Right lung (tissue), 10 donors: ENCODE measurements at places on chromosomes 1 and 21. TPM values are rescaled to one million over a fixed set of nuclear protein-coding genes. Genes with fewer than 3 reads are reported as not detected.
A peak's percentile ranks its signal among the peaks of the same experiment; 100 is the strongest.

GRCh38 chr1:48405400-48405799 is 66.6 kb downstream of the SPATA6 start:
- no peak for DNase-seq

- no peak for DNase-seq
Measured at GRCh38 chr1:215704089-215704860, 137.2 kb downstream of the KCTD3 start.

Gene PRRX1
- polyA plus RNA-seq: 2.4 TPM

Gene MRPL37
- polyA plus RNA-seq: 60.1 TPM

Gene RAB7B
- polyA plus RNA-seq: 4.9 TPM

DNA sequence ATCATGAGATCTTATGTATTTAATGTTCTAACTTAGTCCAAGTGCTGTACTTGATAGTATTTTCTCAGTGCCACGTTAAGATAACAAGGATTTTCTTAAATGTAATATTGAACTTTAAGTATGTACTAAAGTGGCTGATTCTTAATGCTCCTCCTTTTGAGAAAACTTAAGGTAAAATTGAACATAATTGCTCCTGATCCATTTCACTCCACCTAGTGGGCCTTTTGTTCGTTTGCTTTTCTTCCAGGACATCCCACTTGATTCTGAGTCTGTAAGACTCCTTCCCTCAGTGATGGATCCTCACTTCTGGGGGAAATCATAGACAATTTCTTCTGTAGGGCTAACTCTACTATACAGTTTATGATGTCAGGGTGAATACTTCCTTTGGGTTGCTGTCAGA is 173.1 kb downstream of the LMO4 start:
- DNase-seq: no peak

Gene NOL9
- polyA plus RNA-seq: 15.2 TPM

- no peak for DNase-seq
Measured at GRCh38 chr1:226429858-226430715, 22.2 kb upstream of the PARP1 start.

Gene S100A2
- 1.8 TPM for polyA plus RNA-seq

- no peak for DNase-seq
Measured at GRCh38 chr1:33085332-33085731, 4.4 kb downstream of the AZIN2 start.

- DNase-seq: no peak
Measured at GRCh38 chr1:237340892-237341291, 298.9 kb downstream of the RYR2 start.

- no peak for DNase-seq
Measured at GRCh38 chr1:24735156-24735508, 10.1 kb upstream of the CLIC4 start.

DNA sequence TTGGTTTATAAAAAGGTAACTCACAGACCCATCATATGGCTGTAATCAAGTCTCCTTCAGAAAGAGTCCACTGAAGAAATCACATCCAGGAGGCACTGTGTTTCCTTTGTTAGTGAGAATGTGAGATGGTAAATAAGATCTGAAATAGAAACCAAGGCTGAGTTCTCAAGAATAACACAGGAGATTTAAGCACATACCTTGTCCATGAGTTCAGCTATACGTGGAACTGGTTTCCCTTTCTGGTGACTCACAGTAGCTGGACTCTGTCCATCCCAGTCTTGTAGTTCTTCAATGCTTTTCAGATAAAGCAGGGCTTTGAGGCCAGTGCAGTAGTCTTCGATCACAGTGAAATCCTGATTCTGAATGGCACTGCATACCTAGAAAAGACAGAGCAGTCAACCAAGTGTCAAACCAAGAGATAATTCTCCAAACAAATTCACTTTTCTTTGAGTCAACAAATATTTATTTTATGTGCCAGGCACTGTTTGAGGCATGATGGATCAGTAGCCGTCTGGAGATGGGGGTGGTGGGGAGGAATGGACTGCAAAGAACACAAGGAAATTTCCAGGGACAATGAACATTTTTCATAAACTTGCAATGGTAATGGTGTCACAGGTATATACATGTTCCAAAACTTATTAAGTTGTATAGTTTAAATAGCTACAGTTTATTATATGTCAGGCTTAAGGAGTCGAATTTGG is 471.4 kb downstream of the PTBP2 start:
- DNase-seq: no peak

GRCh38 chr1:209692745-209693504 is 11.7 kb upstream of the HSD11B1 start:
- DNase-seq: peak; percentile 75

DNA sequence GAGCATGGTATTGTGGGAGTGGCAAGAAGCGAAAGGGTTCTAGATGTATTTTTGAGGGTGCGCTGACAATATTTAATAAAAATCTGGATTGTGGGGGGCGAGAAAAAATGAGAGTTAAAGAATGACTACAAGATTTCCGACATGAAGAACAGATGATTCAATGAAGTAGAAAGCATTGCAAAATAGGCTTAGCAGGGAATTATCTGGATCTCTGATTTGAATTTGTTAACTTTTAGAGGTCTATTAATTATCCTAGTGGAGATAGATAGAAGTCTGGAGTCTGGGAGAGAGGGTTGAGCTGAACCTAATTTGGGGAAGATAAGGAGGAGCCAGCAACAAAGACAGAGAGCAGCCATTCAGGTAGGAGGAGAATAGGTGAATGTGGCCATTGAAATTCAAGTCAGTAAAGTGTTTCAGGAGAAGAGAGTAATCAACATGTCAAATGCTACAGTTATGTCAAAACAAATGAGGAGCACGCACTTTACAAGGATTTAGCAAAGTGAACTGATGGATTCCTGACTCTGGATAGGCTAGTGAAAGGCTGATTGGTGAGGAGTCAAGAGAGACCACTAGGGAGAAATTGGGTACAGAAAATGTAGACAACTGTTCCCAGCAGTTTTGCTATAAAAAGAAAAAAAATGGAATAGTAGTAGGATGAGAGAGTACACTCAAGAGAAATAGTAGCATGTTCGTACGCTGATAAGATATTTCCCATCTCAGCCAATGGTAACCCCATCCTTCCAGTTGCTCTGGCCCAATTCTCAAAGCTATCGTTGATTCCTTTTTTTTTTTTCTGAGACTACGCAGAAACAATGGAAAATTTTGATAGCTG is 393.2 kb upstream of the CXADR start:
- no peak for DNase-seq

DNA sequence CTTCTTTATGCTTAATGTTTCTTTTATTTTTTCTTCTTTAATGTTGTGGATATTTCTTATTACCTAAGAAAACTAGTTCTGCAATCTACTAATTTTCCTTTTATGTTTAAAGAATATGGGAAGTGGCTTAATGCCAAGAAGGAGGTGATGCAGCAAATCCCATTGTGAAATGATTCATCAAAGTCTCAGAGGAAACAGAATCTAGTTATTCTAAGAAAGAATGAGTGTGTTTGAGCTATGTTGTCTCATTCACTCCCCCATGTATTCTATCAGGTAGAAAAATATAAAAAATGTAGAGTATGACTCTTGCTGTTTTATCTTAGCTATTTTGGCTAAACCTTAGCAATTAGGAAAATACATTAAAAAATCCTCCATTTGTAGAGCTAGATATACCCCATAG is 659.9 kb upstream of the RGS18 start:
- DNase-seq: no peak

DNA sequence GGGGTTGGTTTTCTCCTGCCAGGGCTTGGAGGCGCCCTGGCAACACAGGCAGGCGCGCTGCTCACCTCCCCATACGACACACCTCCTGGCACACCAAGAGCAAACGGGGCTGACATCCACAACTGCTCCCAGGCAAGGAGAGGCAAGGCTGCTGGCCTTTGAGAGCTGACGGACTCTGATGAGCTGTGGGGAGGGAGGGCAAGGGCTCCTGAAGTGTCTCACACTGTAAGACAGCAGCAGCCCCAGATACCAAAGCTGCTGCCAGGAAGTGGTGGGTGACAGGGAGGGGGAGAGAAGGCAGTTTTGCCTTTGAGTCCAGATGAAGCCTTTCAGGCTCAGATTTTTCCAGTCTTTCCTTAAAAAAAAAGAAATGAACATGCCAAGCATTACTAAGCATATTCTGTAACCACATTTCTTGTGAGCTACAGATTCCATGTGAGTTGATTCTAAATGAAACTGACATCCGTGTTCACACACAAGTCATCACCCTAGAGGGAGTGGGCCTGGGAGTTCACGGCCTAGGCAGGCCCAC is 24.3 kb downstream of the PGBD5 start:
- peak; percentile 86 for DNase-seq

Gene TMEM125
- 47.5 TPM for polyA plus RNA-seq

DNA sequence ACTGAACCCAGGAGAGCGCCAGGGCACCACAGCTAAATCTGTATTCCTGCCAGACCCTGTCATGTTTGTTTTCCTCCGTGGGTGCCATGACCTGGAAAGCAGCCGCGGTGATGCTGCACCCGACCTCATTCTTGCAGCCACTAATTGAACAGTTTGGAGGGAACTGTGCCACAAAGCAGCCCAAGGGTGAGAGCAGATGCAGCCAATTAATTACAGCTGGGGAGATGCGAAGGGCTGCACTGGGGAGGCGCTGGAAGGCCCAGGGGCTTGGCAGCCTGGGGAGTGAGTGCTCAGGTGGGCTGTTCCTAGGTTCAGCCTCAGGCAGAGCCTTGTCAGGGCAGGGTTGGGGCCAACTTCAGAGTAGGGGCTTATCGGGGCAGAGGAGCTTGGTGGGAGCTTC is 158.4 kb upstream of the CD34 start:
- no peak for DNase-seq

DNA sequence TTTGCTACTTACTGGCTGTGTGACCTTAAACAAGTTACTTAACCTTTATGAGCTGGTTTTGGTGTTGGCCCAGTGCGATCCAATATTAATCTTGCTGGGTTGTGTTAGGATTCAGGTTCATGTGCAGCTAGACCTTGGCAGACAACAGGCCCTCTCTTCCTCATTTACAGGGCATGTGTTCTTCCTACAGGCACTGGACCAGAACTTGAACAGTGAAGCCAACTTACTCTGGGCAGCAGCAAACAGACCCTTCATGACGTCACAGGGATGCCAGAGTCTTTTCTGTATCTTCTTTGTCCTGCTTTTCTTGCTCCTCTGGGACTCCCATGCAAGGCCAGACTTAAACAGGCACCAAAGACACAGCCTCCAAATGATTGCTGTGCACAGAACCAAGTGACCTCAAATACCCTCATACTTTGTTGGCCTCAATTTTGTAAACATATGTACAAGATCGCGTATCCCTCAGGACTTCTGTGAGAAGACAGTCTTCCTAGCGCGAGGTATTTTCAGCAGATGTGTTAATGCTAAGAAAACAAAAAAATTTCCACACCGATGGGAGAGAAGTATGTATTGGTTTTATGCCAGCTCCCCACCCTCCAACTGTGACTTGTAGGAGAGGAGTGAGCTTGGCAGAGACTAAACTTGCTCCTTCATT is 73.7 kb downstream of the URB2 start:
- DNase-seq: no peak

- DNase-seq: no peak
Measured at GRCh38 chr1:23787701-23788100, 3.2 kb upstream of the LYPLA2 start.

DNA sequence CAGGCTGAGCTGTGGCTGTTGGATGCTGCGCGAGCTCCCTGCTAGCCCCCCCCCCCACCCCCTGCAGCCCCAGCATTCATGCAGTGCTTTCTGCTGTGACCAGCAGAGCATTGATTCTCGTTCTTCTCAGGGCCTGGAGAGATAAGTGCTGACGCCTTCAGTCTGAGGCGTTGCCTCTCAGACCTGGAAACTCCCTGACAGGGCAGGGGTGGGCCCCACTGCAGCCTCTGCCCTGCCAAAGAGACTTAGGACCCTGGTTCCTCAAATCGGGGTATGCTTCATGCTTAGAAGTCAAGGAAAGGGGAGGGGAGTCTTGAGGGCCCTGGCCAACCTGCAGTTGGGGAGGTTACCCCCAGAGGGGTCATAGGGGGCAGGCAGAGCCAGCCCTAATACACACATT is 38.5 kb downstream of the PTPRF start:
- no peak for DNase-seq

GRCh38 chr1:109136766-109137165 is 22.9 kb downstream of the ELAPOR1 start:
- no peak for DNase-seq

GRCh38 chr1:174626031-174627025 is 178.6 kb downstream of the GPR52 start:
- DNase-seq: no peak

- DNase-seq: no peak
Measured at GRCh38 chr1:4595341-4596225, 58.8 kb upstream of the AJAP1 start.

DNA sequence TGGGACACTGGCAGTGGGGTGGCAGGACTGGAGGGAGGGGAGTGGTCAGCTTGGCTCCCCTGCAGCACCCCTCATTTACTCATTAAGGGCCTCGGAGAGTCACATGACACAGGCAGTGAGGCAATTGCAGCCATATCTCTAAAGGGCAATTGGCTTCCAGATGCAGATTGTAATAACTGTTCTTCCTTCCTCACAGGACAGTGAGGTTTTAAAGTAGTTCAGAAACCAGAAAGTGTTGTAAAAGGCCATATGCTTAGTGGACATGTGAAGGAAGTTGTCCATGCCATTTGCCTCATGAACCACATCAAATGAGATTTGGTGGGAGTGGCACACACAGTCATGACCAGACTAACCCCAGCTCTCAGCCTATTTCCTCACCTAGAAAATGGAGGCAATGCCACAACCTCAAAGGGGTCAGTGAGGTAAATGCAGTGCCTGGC is 11.1 kb downstream of the MTX1 start:
- DNase-seq: no peak

Gene FOXD3
- polyA plus RNA-seq: 0.49 TPM

- DNase-seq: no peak
Measured at GRCh38 chr1:153358691-153358975, 979 bp downstream of the S100A9 start.

GRCh38 chr1:31297277-31298247 is 730 bp downstream of the ZCCHC17 start:
- no peak for DNase-seq

GRCh38 chr1:214367841-214368240 is 86.9 kb downstream of the SMYD2 start:
- no peak for DNase-seq

DNA sequence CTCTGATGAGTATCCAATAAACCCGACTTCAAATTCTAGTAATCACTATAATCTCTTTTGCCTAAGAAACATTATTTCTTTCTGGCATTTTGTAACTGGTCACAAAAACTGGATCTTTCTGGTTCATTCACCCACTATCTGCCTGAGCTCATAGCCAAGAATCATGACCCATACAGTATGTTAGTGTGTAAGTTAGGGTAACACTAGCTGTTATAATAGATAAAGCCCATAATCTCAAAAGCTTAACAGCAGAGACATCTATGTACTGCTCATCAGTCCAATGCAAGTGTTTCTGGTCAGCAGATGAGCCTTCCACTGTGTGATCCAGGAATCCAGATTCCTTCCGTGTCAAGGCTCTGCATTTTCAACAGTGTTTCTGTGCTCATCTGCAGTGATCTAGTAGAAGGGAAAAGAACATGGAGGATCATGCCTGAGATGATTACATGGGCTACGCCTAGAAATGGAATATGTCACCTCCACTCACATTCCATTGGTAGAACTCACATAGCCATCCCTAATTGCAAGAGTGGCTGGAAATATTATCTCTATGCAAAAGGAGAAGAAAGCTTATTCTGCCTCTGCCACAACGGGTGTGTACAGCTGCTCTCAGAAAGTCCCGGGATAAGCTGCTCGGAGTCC is 27.7 kb downstream of the RRAGC start:
- no peak for DNase-seq
